Ovary (tissue), 10 donors: ENCODE measurements at places on chromosomes 5 and 9. TPM values are rescaled to one million over a fixed set of nuclear protein-coding genes. Genes with fewer than 3 reads are reported as not detected.
A peak's percentile ranks its signal among the peaks of the same experiment; 100 is the strongest.

GRCh38 chr5:141420855-141421488, at the start of gene PCDHGA11:
TSS of gene PCDHGA11 (plus strand) at chr5:141421051. CDS start at chr5:141421228, 177 bp downstream.
- no peak for DNase-seq

GRCh38 chr9:12838546-12838945, 63.7 kb downstream of the LURAP1L start:
- DNase-seq, result no peak

DNA sequence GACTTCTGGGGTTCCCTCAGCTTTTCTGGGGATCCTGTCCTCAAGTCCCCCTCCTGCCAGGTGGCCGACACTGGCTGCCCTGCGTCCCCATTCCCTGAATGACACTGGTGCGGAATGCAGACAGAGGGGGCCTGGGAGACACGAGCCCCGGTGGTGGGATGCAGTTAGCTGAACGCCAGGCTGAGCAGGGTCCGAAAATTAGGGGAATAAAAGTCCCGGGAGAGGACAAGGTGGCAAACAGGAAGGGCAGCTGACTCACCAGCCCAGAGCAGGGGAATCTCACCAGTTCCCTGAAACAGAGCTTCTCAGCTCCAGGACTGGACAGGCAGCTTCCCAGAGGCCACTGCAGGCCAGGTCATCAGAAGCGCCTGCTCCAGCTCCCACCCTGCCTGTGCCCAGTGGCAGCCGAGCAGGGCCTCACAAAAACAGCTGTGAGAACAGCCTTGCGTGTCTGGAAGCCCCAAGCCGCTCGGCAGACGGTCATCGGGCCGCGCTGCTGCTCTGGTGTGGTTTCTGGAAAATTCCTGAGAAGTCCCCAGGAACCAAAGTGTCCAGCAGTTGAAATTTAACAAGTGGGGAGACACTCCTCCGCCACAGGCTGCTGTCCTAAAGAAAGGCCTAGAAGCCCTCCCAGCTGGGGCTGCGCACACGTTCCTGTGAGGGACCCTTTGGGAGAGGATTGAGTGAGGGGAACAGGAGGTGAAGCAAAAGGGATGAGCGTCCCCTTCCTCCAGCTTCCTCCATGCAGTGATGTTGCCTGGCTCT, 47.6 kb upstream of the EXOC3 start:
- DNase-seq, result no peak

FOXD4L4 gene
- total RNA-seq, result not detected

FGD3 gene
- total RNA-seq, result 1.4 TPM

DNA sequence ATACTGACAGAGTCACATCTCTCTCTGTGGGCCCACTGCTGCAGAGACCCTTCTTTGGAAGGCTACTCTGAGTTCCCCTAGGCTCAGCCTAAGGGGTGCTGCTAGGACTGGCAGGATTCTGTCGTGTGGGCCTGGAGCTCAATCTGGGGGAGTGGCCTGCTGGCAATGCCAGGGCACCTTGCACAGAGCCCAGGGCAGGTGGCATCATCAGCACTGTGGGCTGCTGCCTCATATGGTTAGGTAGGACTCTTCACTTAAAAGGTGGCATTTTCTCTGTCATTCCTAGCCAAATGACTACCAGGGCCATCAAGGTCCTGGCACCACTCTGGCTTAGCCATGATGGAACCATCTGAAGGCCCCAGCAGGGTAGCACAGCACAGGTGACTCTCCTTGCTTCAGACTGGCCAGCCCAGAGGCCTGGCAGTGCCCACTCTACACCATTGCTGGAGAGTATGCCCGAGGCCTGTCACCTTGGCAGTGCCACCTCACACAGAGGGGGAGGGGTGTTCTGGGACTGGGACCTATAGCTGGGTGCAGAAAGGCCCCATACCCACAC, 21.9 kb downstream of the PITX1 start:
- peak; percentile 13 for DNase-seq

- DNase-seq, result peak; percentile 69
Measured at GRCh38 chr9:121282277-121283079, 14.5 kb downstream of the GSN start.

DNA sequence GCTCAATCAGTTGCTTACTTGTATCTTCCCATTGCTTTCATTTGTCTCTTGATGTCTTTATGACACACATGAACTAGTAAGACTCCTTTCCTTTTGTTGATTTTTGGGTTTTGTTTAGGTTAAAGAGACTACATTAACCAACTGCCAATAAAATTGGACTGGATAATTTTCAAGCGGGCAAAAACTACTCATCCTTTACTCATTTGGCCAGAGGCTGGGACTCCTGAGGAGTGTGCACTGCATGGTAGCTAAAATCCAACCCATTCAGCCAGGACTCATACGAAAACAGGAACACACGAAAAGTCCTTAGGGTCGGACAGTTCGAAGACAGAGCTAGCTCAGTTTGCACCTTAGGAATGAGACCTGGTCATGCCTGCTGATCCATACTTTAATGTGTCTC, 6.0 kb downstream of the SLC46A2 start:
- DNase-seq, result no peak

ADAMTS12 gene
- total RNA-seq, result 5.5 TPM

DNA sequence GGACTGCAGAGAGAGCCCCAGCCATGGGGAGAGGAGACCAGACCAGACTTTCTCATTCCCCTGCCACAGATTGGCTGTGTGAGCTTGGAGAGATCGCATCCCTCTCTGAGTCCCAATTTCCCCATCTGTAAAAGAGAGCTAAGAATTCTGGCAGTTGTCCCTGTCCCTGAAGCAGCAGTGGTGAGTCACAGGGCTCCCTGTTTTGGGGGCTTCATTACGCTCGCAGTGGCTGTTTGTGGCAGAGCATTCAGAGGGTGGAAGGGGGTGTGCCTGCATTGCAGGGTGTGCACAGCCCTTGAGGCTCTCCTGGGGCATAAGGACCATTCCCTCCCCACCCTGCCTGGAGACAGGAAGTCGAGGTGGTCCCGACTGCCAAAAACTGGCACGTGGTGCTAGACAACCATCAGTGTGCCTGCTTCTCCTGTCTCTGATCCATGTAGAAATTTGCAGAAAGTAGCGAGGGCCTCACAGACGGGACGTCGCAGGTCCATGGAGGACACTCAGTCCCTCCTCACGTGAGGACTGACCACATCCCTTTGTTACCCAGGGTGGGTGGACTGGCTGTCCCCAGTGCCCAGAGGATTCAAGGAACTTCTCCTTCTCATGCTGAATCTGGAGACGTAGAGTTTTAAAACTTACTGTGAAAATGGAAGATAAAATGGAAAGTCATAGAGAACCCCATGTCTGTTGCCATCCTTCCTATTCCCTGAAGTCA, 35.3 kb downstream of the HRH2 start:
- no peak for DNase-seq

NR2F1 gene
- 70.9 TPM for total RNA-seq

QRFP gene
- total RNA-seq, result not detected

- DNase-seq, result no peak
Measured at GRCh38 chr5:143345671-143346440, 57.6 kb downstream of the NR3C1 start.

LECT2 gene
- not detected for total RNA-seq

- no peak for DNase-seq
Measured at GRCh38 chr5:122772446-122772845, 2.4 kb upstream of the SNX2 start.

FYB1 gene
- total RNA-seq, result 8.6 TPM

LCN10 gene
- total RNA-seq, result 45.4 TPM
